Neural crest cell (in vitro differentiated cells): ENCODE measurements at places on chromosomes 2 and 18.

DNA sequence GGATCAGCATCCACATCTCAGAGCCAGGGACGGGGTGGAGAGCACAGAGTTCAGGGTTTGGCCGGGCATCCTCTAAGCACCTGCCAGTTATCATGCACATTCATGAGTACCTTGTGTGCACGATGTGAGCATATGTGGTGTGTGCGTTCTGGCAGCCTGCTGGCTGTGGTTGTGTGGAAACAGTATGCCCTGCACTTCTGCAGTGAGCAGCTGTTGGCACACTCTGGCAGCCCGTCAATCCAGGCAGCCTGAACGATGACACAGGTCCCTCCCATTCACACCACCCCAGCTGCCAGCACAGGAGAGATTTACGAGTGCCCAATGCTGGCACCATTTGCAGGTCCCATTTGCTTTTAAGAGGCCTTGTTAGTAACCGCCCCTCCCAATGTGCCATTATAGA is 74.2 kb downstream of the CD8B2 start:
- no peak for DNase-seq

DNA sequence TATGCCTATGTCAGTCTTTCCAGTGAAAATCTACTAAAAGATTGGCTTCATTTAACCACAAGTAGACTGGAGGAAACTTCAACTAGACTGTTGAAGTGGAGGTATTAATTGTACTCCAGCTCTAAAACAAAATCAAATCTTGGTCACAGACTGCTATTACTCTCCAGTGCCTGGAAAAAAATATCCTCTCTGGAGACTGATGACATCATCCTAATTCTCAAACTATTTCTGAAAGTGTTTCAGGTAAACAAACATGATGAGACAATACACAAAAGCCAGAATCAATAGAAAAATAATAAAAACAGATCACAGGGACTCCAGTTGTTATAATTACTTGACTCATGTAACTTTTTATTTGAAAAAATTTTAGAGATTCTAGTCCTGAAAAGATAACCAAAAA is 87.7 kb upstream of the MYO3B start:
- DNase-seq: no peak

- no peak for DNase-seq
These were observed 73.2 kb downstream of the XDH start for GRCh38 chr2:31341351-31341750.

GRCh38 chr2:65220432-65221131 is 7.0 kb upstream of the ACTR2 start:
- DNase-seq: no peak

DNA sequence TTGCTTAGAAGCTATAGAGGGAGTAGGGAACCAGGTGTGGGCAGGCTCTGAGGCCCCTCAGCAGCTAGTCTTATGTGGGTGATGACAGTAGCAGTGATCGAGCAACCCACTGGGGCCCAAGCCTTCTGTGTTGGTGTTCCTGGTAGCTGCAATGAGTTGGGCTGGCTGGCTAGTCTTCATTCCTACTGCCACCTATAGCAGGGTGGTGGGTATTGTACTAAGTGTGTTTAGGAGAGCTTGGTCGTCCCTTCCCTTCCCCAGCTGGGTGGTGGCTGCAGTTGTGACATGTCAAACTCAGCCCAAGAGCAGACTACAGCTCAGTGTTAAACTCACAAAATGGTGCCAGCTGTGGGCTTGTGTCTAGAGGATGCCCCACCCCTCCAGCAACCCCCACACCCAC is 486.1 kb upstream of the UBE2E3 start:
- no peak for DNase-seq

DNA sequence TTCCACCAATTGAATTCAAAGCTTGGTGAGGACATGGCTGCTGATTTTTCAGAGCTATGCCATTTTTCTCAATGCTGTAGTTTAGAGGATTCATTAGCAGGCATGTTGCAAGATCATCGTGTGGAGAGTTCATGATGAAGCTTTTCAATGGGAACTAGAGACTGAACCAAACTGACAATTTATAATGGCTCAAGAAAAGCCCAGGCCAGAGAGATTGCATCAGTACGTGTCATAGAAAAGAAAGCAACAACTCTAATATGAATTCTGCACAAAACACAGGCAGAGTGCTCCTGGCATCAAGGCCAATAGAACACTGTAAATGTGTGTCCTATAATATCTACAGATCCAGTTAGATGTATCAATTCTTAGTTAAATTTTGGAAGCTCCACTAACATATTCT is 477.6 kb downstream of the LRP1B start:
- DNase-seq: no peak

DNA sequence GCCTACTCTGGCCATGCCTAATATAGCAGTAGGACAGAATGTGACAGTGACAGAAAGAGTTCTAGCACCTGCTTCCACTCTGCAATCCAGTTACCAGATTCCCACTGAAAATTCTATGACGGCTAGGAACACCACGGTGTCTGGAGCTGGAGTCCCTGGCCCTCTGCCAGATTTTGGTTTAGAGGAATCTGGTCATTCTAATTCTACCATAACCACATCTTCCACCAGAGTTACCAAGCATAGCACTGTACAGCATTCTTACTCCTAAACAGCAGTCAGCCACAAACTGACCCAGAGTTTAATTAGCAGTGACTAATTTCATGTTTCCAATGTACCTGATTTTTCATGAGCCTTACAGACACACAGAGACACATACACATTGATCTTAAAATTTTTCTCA is 45.2 kb upstream of the TTR start:
- no peak for DNase-seq

- no peak for DNase-seq
These were observed 354.3 kb downstream of the GPD2 start for GRCh38 chr2:156790343-156791037.

- no peak for DNase-seq
These were observed 28.9 kb upstream of the GAREM2 start for GRCh38 chr2:26144031-26144430.
